ENCODE measurements at places on chromosomes 1 and 21.

DNA sequence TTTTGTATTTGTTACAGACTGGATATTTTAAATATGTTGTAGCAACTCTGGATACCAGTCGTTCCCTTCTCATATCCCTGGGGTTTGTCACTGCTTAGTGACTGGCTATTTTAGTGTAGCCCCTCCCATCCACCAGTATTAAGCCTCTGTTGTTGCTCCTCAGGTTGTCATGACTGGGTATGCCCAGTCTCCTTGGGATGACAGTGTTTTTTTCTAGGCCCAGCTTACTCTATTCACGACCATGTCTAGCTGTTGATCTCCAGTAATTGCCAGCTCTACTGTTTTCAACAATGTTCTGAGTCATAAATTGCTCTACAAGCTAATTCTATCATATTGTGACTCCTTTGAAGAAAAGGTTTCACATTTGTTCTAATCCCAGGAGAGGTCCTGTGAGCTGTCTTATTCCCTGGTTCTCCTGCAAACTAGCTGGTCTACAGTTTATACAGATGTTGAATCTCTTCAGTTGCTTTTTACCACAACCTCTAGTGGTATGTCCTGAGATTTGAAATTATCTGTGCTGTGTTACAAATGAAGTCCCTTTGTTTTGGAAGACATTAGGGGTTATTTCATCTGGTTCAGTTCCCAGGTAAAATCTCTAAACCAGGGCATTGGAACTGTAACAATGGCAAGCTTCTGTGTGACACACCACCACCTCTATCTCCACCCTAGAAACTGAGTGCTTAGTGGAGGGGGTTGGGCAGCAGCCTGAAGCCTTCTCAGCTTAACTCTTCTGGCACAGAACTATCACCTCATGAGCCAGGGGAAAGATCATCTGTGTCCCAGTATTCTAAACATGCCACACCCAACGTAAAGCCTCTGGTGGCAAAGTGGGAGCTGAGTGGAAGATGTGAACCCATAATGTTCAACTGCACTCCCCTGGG, 124.6 kb downstream of the TRIM33 start:
- DNase-seq: no peak

- no peak for DNase-seq
These were observed 171.9 kb upstream of the NR5A2 start for GRCh38 chr1:199855580-199855979.

- DNase-seq: no peak
These were observed 118.7 kb upstream of the CD34 start for GRCh38 chr1:208029381-208030287.

GRCh38 chr1:3943806-3944577, 43.9 kb upstream of the C1orf174 start:
- DNase-seq: no peak

DNA sequence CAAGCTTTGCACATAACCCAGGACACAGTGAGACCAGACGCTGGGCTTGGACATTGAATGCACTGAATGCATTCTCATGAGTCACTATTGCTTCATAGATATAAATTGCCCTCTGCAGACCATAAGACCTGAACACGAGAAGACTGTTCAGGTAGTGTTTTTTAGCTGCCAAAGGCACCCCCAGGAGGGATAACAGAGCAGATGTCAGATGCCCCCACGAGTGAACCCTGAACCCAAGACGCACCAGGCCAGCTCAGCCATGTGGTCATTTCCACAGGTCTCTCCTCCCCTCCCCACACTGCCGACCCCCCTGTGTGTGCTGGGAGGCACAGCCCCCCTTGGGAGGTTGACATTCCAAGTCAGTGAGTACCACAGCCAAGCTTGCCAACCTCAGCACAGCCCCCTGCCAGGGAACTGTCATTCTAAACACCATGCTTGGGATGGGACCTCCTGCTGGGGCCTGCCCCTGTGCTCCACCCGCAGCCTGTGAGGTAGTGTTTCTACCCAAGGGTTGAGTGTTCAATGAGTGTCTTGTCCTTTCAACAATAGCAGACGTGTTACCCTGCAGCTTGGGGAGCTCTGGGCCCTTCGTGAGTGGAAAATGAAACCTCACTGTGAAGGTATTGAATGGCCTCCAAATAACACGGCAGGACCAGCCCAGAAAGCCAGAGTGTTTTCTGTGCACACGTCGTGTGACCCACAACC, 68.2 kb downstream of the PSMG1 start:
- DNase-seq: no peak

GRCh38 chr1:17668624-17669175, 86.4 kb upstream of the ACTL8 start:
- no peak for DNase-seq

GRCh38 chr1:182639330-182639729, 35.1 kb upstream of the RGS16 start:
- DNase-seq: no peak

All from T-helper 1 cell (primary cell).